ENCODE measurements at places on chromosomes 1 and 21. TPM values are rescaled to one million over a fixed set of nuclear protein-coding genes. Genes with fewer than 3 reads are reported as not detected.

Gene KRTAP23-1
- not detected for total RNA-seq

Gene MAN1C1
- total RNA-seq: 0.28 TPM

GRCh38 chr1:109895720-109896504, 14.7 kb upstream of the CSF1 start:
- peak; percentile 45 for DNase-seq

Gene WDR4
- 31.9 TPM for total RNA-seq

Gene TEX38
- total RNA-seq: 0.20 TPM

GRCh38 chr1:52423771-52424170, 19.4 kb downstream of the PRPF38A start:
- DNase-seq: no peak

- DNase-seq: no peak
Measured at GRCh38 chr1:26721669-26722355, 26.0 kb downstream of the ARID1A start.

Data from HT-29 (cell line).